ENCODE measurements at places on chromosomes 1 and 21.

DNA sequence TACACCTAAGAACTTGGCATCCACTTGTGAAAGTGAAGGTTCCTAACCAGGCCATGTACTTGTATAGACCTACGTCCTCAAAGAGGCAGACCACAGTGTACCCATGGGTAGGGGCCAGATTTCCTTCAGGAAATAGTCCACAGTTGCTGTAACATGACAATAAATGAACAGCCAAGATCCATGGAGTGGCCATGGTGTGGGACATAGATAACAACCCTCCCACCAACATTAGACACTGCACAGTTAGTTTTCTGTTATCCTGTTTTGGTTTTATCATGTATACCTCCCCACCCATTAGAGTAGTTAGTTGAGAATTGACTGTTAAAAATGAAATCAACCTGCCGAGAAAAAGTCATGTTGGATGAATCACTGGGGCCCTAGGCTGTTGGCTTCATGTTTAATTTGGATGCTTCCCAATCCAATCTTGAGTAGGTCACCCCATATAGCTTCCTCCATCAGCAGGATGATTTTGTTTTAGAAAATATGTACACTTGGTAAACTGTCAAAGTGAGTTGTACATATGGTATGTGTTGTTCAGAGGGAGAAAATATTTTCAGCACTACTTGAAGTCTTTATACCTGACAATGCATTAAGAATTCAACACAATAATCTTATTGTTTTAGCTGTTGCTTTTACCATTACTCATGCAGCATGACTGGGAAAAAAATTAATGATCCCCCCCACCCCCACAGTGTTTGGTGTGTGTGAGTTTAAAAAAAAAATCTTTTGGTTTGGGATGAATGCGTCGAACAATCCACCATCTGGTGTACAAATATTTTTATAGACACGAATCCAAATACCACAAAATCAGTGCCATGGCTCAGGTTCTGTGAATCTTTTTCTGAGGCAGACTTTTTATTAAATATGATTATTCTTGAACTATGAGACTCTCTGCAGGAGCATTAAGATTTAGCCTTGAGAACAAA is 88.3 kb upstream of the ARHGAP29 start:
- peak; percentile 50 for DNase-seq

- no peak for DNase-seq
Measured at GRCh38 chr1:165632152-165632469, 1.1 kb downstream of the MGST3 start.

DNA sequence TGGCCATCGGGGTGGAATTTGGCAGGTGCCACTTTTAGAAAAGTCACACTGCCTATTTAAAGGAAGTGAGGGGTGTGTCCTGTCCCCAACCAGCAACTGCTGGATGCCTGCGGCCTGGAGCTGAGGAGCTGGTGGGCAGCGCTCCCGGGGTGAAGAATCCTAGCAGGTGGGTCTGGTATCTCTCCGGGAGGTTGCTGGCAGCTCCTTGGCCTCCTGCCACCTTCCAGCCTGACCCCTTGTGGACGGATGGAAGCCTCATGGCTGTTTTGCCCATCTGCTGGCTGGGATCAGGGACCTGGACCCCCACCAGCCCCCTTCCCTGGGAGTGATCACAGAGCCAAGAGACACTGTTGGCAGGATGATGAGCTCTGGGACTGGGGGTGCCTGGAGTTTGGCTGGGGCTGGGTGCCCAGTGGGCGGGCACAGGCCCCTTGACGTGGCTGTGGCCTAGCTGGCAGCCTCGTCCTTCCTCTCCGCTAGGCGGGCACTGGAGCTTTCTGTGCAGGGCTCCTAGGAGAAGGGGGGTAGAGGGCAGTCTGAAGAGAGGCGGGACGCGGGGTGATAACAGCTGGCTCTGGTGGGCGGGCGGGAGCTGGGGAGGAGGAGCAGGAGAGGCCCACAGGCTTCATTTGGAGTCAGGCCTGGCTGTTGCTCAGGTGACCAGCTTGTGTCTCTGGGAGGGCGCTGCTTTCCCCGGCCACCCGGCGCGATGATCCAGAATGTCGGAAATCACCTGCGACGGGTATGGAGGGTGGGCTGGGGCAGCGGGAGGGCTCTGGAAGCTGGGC is at the start of gene ACOT11:
ACOT11 (plus strand) TSS at position 628 of the 788 bp plus-strand sequence; CDS start at position 710, 82 bp downstream.
- DNase-seq: peak; percentile 97

GRCh38 chr1:59057211-59057694 is 239.6 kb upstream of the FGGY start:
- peak; percentile 40 for DNase-seq

DNA sequence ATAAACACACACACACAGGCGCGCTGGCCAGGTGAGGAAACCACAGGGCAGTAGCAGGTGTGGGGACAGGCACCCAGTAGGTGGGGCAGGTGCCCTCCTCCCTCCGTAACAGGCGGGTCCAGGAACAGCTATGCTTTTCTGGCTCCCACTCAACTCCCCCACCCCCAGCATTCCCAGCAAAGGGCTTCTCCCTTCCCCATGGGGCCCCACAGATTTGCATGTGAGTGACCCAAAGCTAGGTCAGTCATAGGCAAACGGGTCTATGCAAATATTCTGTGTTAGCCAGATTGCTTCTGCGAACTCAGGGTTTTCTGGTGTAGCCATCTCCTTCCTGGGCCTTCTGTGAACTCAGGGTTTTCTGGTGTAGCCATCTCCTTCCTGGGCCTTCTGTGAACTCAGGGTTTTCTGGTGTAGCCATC is 114.2 kb downstream of the SIK1 start:
- DNase-seq: no peak

DNA sequence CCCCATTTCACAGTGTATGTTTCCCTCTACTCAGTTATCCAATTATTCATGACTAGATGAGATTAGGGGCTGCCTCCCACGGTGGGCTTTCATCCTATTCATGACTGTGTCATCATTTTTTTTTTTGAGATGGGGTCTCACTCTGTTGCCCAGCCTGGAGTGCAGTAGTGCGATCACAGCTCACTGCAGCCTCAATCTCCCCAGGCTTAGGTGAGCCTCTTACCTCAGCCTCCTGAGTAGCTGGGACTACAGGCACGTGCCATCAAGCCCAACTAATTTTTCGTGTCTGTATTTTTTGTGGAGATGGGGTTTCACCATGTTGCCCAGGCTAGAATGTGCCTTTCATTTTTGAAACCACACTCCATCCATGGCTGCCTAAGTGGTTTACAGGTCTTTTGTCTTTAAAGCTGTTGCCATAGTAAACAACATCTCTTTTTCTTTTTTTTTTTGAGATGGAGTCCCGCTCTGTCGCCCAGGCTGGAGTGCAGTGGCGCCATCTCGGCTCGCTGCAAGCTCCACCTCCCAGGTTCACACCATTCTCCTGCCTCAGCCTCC is 60.0 kb downstream of the PIK3CD start:
- DNase-seq: no peak

DNA sequence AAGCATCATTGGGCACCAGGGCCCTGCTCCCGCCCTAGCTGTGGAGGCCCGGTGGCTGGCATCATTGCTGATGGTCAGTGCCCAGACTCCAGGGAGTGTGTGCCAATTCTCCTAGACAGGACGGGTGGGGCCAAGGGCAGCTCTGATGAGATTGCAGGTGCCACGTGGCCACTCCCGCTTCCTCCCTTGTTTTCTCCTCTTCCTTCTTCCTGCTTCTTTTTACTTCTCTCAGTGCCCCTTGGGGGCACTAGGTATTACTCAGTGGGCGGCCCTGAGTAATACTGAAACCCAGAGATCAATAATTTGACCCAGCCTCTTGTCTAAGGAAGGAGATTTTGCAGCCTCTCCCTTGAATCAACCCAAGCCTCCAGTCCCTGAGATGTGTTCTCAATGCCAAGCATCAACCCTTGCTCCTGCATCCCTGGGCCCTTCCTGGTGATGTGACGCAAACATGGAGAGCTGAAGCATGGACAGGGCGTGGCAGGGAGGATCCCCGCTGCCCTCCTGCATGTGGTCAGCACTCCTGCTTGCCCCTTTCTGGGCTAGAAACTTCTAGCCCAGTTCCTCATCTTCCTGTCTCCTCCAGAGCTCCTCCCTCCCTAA is 32.4 kb downstream of the CDK18 start:
- DNase-seq: no peak

DNA sequence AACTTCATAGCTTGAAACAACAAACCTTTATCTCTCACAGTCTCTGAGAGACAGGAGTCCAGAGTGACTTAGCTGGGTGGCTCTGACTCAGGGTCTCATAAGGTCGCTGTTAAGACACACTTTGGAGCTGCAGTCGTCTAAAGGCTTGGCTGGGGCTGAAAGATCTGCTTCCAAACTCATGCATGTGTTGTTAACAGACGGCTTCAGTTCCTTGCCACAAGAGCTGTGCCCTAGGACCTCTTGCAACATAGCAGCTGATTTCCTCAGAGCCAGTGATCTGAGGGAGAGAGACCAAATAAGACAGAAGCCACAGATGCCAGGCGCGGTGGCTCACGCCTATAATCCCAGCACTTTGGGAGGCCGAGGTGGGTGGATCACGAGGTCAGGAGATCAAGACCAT is 176.8 kb downstream of the DISC1 start:
- peak; percentile 76 for DNase-seq

DNA sequence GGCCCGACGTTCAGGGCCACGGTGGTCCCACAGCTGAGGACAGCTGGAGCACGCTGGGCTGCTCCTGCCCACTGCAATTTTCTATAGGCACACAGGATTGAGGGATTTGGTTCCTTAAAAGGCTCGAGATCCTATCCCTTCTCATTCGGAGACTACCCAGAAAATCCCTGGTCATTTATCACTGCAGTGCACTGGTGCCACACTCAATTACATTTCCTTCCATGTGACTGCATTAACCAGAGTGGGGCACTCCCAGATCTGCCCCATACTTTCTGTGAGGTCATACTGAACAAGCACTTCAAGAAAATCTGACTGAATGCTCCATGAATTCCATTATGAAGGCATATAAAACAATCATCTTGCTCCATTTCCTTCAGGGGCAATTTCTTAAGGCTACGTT is 49.8 kb upstream of the KCNE1 start:
- no peak for DNase-seq

- peak; percentile 82 for DNase-seq
Measured at GRCh38 chr1:174769961-174770549, 229.7 kb upstream of the CACYBP start.

DNA sequence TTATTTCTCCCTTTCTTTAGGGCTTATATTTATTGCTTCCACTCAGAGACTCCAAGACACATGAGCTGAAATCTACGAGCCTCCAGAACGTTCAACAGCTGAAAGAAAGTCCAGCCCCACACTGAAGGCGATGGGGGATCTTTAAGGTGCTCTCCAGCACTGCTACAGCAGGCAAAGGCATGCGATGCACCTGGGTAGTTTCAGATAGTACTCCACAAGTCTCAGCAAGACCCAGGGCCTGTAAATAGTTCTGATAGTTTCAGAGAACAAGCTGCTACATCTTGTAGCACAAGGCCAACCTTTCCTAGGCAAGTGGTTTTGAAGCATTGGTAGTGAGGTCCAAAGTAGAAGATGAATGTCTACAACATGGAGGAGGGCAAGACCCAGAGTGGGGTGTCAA is 2.2 kb upstream of the HSD3B1 start:
- DNase-seq: no peak

DNA sequence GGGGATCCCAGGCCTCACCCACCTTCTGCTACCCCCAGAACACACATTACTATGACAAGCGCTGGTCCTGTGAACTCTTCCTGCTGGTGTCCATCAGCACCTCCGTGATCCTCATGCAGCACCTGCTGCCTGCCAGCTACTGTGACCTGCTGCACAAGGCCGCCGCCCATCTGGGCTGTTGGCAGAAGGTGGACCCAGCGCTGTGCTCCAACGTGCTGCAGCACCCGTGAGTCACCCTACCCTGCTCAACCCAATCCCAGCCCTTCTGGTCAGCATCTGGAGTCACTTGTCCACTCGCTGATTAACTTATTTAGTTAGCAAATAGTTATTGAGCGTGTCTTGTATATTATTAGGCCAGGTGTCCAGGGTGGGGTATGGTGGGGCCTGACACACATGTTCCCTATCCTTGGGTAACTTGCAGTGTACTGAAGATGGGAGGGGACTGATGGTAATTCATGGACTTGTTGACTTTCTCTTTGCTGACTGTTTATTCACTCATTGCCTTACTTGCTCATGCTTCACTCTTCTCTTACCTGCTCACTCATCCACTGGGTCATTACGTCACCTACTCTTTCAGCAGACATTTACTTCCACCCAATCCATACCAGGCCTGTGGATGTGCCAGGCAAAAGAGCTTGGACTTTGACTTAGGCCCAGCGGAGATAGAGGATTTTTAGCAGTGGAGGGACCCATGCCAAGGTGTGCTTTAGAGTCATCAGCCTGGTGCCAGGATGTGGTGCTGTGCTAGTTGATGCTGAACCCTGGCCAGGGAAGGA is 12.9 kb upstream of the KPNA6 start:
- DNase-seq: no peak

DNA sequence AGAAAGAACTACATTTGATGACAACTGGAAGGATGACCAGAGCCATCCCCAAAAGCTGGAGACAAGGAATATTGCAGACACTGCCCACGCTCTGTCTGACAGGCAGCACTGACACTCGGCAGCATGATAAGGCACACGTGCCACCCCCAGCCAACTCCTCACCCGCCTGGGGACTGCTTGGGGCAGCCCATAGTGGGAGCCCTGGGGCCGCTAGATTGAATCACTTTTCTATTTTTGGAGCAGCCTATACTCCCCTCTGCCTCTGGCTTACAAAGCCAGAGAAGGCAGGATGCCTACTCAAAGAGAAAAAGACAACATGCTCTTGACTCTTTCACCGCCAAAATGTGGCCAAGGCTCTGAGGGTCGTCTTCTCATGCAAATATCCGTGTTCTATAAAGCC is 1.3 kb downstream of the SMG5 start:
- peak; percentile 89 for DNase-seq

GRCh38 chr1:236515443-236515958 is 8.3 kb upstream of the LGALS8 start:
- DNase-seq: no peak

- DNase-seq: peak; percentile 20
Measured at GRCh38 chr21:44482581-44483287, 27.4 kb downstream of the LRRC3 start.
